Astrocyte of the hippocampus (primary cell): ENCODE measurements at places on chromosomes 11 and 22.

- DNase-seq: no peak
These were observed 58.2 kb upstream of the LMO1 start for GRCh38 chr11:8321876-8322275.

DNA sequence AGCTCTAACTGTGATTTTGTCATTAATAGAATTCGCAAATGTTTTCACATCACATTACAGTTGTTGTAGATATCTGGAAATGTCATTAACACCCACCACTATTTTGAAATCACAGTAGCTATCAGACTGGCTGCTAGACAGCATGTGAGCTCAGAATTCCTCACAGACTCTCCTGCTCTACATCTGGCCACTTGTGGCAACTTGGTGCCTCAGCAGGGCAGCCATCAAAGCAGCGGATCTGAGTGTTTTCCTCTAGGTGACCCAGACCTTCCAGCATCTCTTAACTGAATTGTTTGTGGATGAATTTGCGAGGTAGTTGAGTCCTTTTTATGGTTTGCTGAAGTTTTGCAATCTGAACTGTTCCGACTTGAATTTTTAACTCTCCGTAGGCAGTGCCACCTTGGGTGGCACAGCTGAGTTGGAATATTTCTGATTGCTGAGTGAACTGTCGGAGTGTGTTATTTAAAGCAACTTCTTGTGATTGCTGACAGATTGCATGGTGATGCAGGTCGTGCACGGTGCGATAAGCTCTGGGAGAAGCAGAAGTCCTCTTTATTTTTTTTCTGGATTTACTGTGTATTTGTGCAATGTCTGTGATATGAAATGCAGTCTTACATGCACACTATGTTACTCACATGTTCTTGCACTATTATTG lies 114.0 kb upstream of the PLET1 start:
- DNase-seq: no peak

DNA sequence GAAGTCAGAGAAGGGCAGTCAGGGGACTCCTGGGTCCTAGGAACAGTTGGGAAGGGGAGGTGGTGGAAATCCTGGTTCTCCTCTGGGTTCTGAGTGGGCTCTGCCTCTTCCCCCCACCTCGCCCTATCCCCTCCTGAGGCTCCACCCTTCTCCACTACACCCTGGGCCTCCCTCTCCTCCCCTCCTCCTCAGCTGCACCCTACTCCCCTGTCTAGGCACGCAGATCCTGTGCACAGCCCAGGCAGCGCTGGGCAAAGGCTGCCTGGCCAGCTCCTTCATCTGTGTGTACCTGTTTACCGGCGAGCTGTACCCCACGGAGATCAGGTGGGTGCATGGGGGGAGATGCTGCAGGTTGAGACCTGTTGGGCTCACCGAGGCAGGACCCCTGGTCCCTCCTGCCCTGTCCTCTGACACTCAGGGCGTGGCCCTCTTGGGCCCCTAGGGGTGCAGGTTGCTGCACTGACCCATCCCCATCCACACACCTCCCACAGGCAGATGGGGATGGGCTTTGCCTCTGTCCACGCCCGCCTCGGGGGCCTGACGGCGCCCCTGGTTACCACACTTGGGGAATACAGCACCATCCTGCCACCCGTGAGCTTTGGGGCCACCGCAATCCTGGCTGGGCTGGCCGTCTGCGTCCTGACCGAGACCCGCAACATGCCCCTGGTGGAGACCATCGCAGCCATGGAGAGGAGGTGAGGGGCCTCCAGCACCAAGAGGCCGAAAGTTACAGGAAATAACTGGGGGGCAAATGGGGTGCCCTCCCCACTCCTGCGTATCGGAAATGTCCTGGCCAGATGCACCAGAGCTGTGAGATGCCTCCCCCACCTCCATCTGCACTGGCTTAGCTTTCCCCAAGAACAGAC lies 25.3 kb upstream of the POLA2 start:
- no peak for DNase-seq

DNA sequence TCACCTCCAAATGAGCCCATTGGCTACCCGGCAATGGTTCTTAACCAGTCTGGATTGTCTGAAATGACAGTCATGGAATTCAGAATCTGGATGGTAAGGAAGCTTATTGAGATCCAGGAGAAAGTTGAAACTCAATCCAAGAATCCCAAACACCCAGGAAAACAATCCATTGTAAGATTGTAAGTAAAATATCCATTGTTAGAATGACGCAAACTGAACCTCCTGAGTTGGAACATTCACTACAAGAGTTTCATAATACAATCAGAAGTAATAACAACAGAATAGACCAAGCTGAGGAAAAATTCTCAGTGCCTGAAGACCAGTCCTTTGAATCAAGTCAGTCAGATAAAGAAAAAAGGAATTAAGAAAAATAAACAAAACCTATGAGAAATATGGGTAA lies 22.1 kb downstream of the OR8G5 start:
- DNase-seq: no peak

- DNase-seq: no peak
These were observed 48.2 kb upstream of the CREB3L1 start for GRCh38 chr11:46229230-46229629.

- peak; percentile 4 for DNase-seq
These were observed 77.3 kb downstream of the SLC17A6 start for GRCh38 chr11:22415476-22415875.

- no peak for DNase-seq
These were observed 57.9 kb downstream of the UVRAG start for GRCh38 chr11:75872887-75873416.

DNA sequence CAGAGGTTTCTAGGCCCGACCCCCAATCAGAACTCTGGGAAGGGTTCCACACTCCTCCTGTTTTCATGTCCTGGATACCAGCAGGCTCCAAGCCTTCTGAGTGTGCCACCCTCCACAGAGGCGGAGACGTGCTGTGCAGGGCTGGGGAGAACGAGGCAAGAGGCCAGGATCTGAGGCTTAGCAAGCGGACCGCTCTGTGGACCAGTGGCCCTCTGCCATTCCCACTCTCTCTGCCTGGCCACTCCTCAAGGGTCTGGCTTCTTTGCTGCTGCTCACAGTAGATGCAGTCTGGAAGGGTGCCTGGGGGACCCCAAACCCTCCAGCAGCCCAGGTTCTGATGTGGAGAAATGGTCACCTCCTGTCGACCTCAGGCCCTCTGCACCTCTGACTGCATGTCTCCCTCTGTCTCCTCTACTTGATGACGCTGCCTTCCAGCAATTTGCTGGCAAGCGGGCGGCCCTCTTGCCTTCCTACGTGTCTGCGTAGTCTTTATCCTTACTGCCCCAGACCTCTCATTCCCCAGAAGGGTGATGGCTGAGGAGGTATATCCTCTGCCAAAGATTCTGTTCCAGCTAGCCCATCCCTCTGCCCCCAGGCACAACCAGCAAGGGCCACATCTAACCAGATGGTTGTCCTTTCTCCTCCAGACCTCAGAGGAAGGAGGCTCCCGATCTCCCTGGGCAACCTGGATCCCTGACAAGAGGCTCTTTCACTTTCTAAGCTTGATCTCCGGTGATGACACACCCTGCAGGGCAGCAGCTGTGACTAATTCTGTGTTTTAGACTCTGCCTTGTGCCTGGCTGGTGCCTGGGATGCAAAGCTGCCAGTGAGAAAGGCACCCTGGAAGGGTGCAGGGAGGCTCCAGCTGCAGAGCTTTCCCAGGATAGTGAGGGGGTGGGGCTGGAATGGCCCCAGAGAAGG lies 87.3 kb downstream of the NAT10 start:
- DNase-seq: peak; percentile 96
